ENCODE measurements at places on chromosomes 2 and 18.
A peak's percentile ranks its signal among the peaks of the same experiment; 100 is the strongest.

DNA sequence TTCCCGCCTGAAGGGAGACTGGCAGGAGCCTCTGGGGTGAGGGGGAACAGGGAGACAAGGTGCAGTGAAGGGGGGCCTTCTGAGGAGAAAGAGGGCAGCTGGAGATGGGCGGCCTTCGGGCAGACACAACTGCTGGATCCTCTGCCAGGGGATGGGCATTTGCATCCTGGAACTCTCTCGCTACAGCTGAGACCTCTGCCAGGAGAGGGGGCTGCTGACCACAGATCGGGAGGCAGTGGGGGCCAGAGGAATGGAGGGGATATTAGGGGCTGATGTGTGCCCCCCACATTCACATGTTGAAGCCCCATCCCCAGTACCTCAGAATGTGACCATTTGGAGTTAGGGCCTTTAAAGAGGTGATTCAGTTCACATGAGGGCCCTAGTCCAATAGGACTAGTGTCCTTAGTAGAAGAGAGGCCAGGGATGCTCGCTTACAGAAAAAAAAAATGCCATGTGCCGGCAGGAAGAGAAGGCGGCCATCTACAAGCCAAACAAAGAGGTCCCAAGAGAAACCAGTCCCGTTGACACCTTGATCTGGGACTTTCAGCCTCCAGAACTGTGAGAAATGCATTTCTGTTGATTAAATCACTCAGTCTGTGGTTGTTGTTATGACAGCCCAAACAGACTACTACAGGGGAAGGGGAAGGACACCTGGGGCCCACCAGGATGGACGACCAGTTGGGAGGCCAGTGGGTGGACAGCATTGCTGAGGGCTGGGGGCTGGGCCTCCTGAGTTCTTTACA lies 50.0 kb downstream of the TRABD2A start:
- DNase-seq: peak; percentile 16

- DNase-seq: no peak
Observed at GRCh38 chr2:8567469-8568260, 114.2 kb upstream of the ID2 start.

DNA sequence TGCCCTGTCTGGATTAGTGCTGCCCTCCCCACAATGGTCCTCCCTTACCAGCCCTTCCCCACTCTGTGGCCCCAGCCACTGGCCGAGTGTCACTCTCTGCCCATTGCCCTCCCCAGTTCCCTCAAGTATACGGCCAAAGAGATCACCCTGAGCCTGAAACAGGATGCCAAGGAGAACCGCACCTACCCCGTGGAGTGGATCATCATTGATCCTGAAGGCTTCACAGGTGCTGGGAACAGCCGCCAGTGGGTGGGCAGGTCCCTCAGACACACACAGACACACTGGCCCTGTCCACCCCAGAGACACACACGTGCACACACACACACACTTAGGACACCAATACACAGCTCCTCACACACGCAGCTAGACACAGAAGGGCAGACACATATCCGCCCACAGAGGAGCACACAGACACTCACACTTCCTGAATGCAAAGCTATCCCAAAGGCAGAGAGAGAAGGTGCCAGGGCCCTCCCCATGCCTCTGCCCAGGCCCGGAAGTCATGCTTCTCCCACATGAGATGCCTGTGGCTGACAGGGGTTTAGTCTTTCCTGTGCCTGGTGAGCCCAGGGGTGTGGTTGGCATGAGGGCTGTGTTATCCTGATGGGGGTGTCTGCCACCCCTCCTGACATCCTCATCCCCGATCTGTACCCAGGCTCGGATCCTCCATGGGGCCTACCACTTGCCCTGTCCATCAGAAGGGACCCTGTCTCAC lies 2.9 kb downstream of the CHRND start:
- no peak for DNase-seq

- DNase-seq: no peak
Observed at GRCh38 chr2:69789175-69789721, 40.2 kb upstream of the GMCL1 start.

- DNase-seq: no peak
Observed at GRCh38 chr2:161223139-161223732, 63.0 kb downstream of the TANK start.

GRCh38 chr2:215657844-215658243 lies 222.0 kb upstream of the FN1 start:
- no peak for DNase-seq

DNA sequence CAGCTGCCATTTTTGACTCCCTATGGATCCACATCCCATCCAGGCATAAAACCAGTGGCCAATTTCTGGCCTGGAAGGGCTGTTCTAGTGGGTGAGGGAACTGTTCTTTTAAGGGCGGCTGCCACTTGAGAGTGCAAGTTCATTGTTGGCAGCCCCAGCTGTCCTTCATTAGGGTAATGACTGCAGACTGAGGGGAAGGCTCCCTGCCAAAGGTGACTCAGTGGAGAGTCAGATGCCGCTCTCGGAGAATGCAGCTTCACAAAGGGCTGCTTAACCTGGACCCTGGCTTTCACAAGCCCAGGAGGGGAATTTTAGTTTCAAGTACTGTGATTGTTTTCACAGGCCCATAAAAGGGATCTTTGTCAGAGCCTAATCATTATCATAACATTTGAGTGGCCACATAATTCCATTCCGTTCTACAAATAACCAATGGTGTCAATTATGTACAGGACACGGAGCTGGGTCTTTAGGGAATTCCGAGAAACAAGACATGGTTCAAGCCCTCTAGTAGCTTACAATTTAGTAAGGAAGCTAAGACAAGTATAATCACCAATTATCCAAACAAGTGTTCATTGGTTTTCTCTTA lies 235.7 kb downstream of the CDCA7 start:
- DNase-seq: no peak

DNA sequence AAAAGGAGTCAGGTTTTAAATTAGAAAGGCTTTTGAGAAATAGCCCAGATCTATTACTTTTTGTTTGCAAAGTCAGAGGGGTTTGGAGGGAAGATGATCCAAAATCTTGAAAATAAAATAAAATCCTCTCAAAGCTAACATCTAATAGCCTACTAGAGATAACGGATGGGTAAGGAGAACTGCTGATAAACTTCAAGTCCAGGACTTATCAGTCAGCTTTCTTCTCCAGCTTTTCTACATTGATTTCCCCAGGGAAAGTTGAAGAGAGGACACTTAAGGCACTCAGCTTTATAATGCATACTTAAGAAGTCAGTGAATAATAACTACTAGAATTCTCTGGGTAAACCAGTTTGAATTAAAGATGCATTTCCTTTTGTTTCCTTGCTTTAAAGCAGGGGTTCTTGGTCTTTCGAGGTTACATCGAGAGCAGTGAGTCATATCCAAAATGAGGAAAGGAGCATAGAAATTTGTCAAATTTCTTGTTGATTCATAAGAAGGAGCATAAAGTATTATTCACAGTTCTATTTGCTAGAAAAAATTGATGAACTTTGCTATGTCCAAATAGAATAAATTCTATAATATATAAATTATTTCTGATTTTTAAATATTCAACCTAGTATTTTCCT lies 43.2 kb upstream of the ITPRID2 start:
- DNase-seq: no peak

- DNase-seq: no peak
Observed at GRCh38 chr2:199982126-199982843, 26.9 kb downstream of the MAIP1 start.

- no peak for DNase-seq
Observed at GRCh38 chr18:70165936-70166335, 39.6 kb downstream of the RTTN start.

GRCh38 chr2:152227969-152228592 lies 52.5 kb upstream of the STAM2 start:
- DNase-seq: no peak

GRCh38 chr2:63665091-63665490 lies 76.3 kb downstream of the MDH1 start:
- DNase-seq: no peak

DNA sequence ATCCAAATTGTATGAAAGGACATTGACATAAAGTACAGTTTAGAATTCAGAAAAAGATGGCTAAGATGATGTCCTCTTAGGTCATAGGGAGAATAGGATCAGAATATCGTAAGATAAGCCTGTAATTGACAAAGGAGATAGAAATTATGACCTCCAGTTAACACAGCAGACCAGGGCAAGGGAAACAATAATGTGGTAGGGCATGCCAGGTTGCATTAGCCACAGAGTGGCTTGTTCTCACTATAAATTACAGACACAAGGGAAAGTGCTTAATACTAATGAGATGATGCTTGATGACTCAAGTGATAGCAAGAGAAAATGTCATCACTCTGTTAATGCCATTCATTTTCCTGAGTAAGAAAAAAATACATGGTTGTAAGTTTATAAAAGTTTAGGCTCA lies 48.9 kb upstream of the LRP1B start:
- no peak for DNase-seq

GRCh38 chr2:219057709-219058540 lies 2.8 kb downstream of the IHH start:
- DNase-seq: peak; percentile 93

DNA sequence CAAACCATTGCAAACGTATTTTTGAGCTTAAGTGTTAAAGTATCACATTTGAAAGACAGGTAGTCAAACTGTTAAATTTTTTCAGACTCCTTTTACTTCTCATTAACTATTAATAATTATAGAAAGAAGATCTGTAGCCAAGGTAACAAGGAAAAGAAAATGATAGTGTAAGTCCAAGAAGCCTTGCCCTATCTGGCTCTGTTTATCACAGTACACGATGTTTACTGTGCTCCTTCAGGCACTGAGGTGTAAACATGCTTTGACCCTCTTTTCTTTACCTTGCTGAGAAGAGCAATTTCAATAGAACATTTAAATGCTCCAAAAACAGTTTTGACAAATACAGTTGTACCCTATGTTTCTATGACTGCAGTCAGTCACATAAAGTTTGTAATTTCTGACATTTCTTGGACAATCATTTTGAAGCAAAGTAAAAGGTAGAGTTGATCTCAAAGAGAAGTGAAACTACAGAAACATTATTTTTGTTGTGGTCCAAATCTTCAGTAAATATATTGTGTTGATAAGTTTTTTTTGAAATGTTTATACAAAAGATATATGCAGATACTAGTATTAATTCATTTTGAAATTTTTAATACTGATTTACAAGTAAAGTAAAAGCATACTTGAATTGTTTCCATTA lies 152.6 kb upstream of the KYNU start:
- no peak for DNase-seq

- DNase-seq: no peak
Observed at GRCh38 chr18:37674570-37674969, 109.0 kb upstream of the CELF4 start.

DNA sequence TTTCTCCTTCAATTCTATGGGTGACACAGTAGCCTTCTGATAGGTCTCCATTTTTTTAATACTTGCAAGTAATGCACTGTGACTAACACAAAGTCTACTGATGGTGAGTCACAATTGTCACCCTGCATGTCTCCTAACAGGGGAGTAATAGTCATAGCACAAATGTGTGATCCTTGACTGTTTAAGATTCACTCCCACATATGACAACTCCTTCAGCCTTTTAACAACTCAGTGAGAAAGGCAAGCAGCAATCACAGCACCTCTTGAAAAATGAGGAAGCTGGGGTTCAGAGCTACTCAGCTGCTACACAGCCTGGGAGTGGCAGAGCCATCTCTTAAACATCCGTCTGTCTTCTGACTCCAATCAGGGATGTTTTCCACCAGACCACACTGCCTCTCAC lies 63.8 kb downstream of the EHD3 start:
- DNase-seq: no peak

- DNase-seq: no peak
Observed at GRCh38 chr2:97797355-97797754, 84.0 kb downstream of the ZAP70 start.

DNA sequence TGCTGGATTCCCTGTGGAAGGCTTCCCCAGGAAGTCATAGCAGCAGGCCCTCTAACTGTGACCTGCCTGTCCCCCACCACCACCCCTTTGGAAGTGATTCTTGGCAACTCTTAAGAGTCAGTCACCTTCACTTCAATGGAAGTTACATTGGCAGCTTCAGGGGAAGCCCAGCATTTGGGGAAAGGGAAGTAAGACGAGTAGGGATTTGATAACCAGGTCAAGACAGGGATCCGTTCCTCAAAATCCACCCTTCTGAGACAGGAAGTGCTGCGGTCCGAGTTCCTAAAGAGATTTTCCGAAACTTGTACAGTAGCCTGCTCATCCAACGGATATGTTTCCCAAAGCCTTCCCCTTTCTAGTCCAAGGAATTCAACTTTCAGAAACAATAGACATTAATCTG lies 54.2 kb downstream of the MRPL35 start:
- DNase-seq: peak; percentile 26

DNA sequence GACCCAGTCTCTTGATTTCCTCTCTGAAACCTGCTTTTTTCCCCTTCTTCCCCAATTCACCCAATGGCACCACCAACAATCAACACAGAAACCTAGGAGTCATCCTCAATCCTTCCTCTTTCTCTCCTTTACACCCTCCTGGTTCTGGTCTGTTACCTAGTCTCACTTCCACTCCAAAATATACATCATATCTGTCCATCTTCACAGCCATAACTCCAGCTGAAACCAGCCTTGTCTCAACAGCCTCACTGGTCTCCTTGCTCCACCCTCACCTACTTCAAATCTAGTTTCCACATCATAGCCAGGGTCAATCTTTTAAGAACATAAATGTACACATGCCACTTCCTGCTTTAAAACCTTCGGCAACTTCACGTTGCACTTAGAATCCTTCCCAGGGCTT lies 11.8 kb upstream of the TWSG1 start:
- DNase-seq: no peak

- DNase-seq: no peak
Observed at GRCh38 chr2:232232915-232233314, 145.6 kb upstream of the ALPP start.

DNA sequence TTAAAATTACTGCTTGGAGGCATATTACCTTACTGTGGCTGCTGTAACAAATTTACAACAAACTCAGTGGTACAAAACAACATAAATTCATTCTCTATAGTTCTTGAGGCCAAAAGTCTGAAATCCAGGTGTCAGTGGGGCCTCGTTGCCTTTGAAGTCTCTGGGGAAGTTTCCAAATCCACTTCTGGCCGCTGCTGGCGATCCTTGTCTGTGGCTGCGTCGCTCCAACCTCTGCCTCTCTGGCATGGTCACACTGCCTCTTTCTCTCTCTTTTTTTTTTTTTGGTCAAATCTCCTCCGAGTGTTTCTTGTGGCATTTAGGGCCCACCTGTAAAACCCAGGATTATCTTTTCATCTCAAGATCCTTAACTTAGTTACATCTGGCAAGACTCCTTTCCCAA lies 182.8 kb downstream of the ST6GAL2 start:
- no peak for DNase-seq

DNA sequence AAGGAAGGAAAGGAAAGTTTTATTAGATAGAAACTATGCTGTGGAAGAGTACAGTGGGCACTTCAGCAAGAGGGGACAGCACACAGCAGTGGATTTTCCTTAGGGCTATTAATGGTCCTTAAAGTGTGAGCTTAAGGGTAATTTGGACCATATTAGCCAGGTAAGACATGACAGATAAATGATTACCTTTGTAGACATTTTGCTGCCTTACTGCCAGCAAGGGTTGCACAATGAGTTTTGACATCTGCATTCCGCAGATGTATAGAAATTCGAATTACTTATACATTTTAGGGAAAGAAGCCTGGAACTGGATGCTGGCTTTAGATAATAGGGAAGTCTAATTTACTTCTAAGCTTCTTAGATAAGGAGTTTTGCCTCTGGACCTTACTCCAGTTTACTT lies 14.0 kb upstream of the UBE2F start:
- DNase-seq: no peak

GRCh38 chr2:201938156-201938775 lies 95.4 kb upstream of the FZD7 start:
- DNase-seq: peak; percentile 14

- DNase-seq: no peak
Observed at GRCh38 chr2:121101093-121101715, 183.8 kb downstream of the TFCP2L1 start.

GRCh38 chr18:6728331-6728730 lies 1.2 kb upstream of the ARHGAP28 start:
- DNase-seq: no peak

- no peak for DNase-seq
Observed at GRCh38 chr2:62471816-62472215, 34.2 kb downstream of the TMEM17 start.
